ENCODE measurements at places on chromosomes 12 and 14.
A peak's percentile ranks its signal among the peaks of the same experiment; 100 is the strongest.

GRCh38 chr12:116368196-116369194, 91.0 kb upstream of the MED13L start:
- DNase-seq: no peak

DNA sequence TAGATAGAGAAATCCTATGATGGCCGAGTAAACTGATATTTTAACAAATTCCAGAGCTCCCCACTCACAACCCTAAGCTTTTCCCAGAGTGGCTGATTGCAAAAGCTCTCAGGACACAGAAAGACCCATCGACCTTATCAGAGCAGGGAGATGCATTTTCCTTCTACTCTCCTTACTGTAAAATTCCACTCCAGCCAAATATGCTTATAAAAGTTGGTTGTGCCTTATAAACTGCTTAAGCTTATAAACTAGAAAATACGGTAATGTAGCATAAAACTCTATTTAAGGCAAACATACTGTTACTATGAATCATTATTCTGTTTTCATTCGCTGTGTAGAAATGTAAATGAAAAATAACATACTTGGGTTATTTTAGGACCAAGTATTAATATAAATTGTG, 41.6 kb upstream of the TRHDE start:
- no peak for DNase-seq

- no peak for DNase-seq
Measured at GRCh38 chr14:36020120-36021029, 156.1 kb downstream of the PTCSC3 start.

DNA sequence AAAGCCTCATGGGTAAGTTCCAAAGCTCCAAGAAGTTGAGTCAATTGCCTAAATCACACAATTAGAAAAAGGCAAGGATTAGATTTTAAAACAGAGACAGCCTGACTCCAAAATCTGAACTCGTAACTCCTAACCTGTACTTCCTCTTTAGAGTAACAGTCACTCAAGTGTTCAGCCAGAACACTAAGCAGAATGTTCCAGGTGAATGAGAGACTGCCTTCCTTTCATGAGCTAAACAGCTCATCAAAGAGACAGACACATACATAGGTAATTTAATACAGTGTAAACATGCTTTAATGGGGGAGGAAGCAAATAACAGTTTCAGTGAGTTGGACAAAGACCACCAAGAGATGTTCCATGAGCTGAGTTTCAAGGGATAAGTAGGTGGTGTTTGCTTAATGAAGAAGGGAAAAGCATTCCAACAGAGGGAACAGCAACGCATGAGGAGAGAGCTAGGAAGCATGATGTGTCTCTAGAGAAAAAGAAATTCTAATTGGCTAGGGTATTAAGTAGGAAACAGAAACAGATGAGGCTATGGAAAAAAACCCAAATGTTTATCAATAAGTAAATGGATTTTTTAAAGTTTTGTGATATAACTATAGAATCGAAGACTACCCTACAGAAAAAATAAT, 403.9 kb downstream of the MED13L start:
- DNase-seq: no peak

- no peak for DNase-seq
Measured at GRCh38 chr12:115979851-115980250, 297.6 kb downstream of the MED13L start.

GRCh38 chr14:22996768-22997654, 12.9 kb downstream of the C14orf93 start:
- no peak for DNase-seq

- DNase-seq: no peak
Measured at GRCh38 chr14:41636492-41637392, 30.1 kb downstream of the LRFN5 start.

GRCh38 chr12:18261906-18262305, 588 bp downstream of the PIK3C2G start:
- DNase-seq: no peak

- no peak for DNase-seq
Measured at GRCh38 chr14:31828946-31829868, 247.9 kb upstream of the ARHGAP5 start.

GRCh38 chr12:110354172-110354780, 49.2 kb downstream of the ANAPC7 start:
- DNase-seq: no peak

- DNase-seq: no peak
Measured at GRCh38 chr14:34536951-34537676, 2.4 kb downstream of the EAPP start.

DNA sequence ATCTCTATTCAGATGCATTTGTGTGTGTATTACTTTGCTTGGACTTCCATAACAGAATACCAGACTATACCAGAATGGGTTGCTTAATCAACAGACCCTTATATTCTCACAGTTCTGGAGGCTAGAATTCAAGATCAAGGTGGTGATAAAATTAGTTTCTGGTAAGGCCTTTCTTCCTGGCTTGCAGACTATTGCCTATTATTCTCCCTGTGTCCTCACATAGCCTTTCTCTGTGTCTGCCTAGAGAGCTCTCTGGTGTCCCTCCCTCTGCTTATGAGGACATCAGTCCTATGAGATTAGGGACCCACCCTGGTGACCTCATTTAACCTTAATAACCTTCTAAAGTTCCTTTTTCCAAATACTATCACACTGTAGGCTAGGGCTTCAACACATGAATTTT, 106.0 kb downstream of the FAR2 start:
- DNase-seq: no peak

DNA sequence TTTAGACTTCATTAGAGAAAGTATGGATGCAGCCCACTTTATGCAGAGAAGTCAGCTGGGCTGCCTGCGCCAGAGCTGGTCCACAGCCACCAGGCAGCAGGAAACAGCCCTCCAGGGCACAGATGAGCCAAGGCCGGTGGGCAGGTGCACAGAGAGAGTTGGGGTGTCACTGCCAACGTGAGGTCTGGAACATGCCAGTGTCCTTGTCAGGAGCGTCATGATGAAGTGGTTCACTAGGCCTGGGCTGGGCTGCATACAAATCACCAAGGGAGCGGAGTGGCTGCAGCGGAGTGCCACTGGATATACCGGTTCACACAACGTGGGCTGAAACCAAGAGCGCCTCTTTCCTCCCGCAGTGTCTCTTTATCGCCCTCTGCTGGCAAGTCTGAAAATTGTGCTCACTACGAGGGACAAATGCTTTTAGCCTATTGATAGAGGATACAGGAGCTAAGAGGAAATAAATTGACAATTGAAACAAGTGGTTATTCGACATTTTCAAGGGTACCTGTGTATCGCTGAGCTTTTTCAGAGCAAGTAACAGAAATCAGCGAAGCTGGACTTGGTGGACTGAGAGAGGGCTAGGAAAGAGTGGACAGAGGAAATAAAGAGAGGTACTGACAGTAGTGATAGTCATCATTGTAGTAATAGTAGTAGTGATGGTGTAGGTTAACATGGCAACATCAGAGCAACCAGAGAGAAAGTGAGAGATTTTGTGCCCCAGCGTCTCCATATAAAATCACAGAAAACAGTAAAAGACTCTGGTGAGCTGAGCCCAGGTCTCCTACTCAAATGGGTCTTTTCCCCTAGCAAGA, 52.0 kb upstream of the ITPR2 start:
- peak; percentile 70 for DNase-seq

DNA sequence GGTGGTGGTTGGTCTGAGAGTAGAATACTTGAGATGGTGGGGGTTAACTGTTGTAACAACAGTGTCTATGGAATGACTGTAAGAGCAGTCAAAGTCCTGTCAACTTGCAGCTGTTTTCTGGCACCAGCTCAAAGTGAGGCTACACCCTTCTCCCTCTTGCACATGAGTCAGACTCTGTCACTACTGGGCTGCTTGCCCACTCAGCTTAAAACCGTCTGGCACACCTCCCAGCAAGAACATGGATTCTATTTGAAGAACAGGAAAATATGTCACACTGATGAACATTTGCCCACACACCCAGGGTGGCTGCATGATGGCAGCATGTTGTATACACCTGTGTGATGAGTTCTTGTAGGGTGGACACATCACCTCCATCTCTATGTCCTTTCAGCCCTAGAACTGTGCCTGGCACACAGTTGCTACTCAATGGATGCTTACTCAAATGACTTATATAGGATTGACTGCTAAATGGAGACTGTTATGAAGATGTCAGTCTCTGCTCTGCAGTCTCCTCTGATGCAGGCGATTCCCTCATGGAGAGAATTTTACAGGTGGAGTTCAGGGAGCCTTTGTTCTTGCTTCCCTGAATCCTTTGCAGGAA, 19.3 kb upstream of the SERPINA6 start:
- no peak for DNase-seq

- DNase-seq: no peak
Measured at GRCh38 chr14:54768501-54769129, 134.0 kb downstream of the GCH1 start.

- DNase-seq: no peak
Measured at GRCh38 chr14:82657186-82657675, 1123.6 kb upstream of the SEL1L start.

DNA sequence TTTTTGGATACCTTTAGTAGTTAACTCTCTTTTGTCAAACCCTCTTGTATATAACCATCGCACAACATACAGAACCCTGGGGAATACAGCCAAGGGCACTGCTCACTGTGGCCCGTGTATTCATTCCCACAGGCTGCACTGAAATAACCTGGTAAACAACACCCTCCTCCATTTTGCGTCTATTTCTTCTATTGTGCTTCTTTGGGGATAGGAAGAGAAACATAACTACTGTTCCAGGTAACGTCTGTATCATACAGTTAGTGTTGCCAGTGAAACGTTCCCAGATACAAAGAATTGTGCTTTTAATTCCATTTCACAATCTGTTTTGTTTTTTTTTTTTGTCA, 9.6 kb downstream of the C12orf76 start:
- no peak for DNase-seq

GRCh38 chr12:112116232-112117060, 7.9 kb upstream of the NAA25 start:
- DNase-seq: peak; percentile 32

GRCh38 chr12:120119271-120119973, 2.9 kb upstream of the RAB35 start:
- peak; percentile 69 for DNase-seq

- DNase-seq: no peak
Measured at GRCh38 chr14:65387171-65387570, 25.4 kb upstream of the FUT8 start.

DNA sequence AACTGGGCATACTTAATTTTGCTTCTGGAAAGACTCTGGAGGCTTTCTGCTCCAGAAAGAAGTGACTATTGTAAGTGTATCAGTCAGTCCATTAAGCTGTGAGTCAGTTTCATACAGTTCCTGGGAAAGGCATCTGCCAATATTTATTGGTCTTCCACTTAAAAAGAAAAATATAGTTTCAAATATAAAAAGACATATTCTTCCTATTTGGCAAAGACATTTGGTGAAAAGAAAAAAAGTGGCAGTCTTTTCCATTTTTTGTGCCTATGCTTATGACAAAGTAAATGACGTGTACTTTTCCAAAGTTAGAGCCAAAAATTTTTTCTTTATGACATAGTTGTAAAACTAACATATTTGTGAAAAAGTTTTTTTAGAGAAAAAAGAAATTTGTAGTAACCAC, 12.3 kb downstream of the TMEM30B start:
- DNase-seq: no peak

DNA sequence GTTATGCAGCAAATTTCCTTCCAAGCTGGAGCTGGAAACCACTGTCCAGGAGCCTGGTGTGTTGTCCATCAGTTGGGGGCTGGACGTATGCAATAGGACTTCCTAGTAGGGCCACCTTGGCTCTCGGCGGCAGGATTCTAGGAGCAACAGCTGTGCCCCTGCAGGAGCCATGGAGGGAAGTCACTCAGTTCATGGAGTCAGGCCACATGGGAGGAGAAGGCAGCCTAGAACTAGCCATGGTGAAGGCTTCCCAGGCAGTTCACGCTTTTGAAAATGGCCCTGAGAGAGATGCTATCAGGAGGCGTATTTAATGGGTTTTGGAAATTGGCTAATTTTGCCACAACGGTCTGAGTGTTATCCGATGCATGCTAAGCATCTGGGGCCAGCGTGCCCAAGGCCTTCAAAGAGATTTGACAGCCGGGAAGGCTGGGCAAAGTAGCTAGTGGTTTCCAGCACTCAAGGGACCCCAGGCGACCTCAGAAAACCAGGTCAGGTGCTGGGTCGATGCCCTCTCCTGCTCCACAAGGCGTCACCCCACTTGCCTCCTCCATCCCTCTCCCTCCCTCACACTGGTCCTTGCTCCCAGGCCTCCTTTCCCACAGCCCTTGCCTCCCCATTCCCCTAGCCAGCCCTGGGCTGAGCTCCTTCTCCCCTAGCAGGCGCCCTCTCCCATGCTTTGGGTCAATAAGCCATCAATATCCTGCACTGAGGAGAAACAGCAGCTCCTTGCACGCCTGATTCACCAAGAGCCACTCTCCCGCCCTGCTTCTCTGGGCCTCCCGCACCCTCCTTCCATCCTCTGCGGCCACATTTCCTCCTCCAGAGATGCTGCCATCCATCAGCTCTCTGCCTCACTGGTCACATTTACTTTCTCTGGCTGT, 30.9 kb upstream of the SYNDIG1L start:
- no peak for DNase-seq

- DNase-seq: no peak
Measured at GRCh38 chr12:15997910-15998309, 86.8 kb downstream of the DERA start.

- no peak for DNase-seq
Measured at GRCh38 chr14:50605766-50606165, 45.8 kb downstream of the ATL1 start.

- no peak for DNase-seq
Measured at GRCh38 chr12:28027947-28028724, 55.6 kb upstream of the PTHLH start.

DNA sequence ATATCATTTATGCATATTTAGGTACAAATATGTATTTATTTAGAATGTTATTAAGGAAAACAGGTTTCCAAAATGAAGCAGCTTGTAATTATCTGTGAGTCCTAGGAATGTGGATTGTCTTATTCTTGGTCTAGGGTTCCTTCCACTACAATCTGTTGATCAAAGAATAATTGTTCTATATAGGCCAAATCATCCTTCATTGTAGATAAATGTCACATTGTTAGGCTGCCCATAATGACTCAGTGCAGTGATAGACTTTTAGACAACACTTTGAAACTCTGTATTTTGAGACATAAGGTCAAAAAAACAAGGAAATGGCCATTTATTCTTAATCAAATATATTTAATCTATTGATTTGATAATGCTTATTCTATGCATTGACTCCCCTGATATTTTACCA, 283.0 kb downstream of the ACSS3 start:
- DNase-seq: no peak

DNA sequence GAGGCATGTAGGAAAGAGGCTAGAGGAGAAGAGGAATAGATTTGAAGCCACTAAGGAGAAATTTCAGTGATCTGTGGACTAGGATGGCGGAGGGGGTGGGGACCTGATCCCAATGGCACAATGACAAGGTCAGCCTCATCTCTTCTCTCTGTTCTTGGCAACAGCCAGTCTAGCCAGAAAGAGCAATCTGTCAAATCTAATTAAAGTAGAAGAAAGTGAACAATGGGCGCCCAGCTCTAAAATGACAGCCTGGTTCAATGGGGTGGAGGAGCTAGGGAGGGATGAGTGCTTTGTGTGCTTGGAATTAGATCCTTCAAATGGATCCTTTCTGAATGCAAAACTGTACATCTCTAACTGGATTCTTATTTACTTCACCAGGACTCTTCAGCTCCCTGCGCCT, 37.2 kb upstream of the TUBA1C start:
- DNase-seq: no peak

Measured in GM20000 (cell line).